ENCODE measurements at places on chromosomes 12 and 14.

- peak; percentile 57 for DNase-seq
These were observed 648 bp downstream of the CHD4 start for GRCh38 chr12:6606331-6607131.

GRCh38 chr12:38921025-38921677 is 15.8 kb upstream of the CPNE8 start:
- DNase-seq, result no peak

DNA sequence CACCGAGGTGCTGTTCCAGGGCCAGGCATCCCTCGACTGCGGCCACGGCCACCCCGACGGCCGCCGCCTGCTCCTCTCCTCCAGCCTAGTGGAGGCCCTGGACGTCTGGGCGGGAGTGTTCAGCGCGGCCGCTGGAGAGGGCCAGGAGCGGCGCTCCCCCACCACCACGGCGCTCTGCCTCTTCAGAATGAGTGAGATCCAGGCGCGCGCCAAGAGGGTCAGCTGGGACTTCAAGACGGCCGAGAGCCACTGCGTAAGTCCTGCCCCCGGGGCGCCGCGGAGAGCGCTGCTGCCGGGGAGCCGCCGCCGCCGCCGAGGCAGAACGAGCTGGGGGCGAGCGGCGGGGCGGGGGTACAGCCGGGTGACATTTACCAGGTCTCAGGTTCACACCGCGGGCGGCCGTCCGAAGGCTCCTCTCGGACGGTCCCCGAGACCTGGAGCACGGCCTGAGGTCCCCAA is 1.4 kb downstream of the PLXNC1 start:
- DNase-seq, result no peak

GRCh38 chr14:92785667-92786426 is 8.3 kb upstream of the GOLGA5 start:
- DNase-seq, result no peak

- DNase-seq, result no peak
These were observed 60.8 kb upstream of the EEA1 start for GRCh38 chr12:92989715-92990484.

- DNase-seq, result no peak
These were observed 11.4 kb downstream of the MANSC1 start for GRCh38 chr12:12338527-12339168.

DNA sequence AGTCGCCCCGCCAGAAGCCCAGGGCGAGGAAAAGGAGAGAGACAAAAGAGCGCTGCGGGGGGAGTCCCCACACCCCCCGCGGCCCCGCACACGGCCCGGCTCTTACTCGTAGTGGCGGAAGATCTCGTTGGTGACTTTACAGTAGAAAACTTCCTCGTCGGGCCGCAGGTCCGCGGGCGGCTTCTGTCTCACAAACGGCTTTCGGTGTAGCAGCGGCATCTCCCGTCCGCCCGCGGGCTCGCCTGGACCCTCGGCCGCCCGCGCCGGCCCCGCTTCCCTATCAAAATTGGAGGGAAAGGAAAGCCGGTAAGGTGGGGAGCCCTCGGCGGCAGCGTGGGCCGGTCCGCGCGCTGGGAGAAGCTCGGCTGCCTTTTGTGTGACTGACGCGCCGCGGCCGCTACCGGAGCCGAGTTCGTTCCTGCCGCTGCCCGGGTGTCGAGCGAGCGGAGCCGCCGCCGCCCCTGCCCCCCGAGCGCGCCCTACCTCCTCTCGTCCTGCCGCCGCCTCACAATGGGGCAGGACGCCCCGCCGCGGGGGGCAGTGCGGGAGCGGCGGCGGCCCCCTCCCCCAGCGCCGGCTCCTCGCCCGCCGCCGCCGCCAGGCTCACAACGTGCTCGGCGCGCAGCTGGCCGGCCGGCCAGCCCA is 652 bp downstream of the BAZ1A start:
- DNase-seq, result peak; percentile 19

DNA sequence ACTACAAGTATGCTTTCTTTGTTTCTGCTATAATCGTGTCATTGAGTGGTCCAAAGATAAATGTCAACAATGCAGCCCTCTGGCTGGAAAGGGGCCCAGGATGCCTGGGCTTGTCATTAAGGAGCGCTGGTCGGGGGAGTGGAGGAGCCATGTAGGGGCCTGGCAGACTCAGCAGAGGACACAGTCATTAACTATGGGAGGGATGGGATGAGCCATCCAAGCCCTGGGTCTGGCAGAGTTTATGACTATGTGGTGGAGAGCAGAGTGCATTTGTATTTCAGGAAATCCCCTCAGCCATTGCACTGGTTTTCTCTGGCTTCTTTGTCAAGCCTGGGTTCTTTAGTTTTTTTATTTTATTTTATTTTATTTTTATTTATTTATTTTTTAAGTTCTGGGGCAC is 243.1 kb downstream of the C12orf75 start:
- DNase-seq, result no peak

DNA sequence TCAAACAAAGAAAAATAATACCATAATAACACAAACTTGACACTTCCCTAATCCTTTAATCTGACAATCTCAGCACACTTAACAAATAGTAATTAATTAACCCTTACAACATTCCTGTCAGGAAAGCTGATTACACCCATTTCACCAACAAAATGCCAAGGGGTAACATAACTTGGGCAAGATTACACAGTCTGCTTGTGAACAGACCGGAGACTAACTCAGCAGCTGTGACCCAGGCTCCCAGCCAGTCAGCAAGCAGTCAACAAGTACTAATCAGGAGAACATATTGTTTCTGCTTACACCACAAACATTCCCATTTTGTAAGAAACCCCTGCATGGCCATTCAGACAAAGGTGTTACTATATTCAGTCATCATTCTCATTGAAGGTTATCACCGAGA is 592.5 kb upstream of the FLRT2 start:
- no peak for DNase-seq

- no peak for DNase-seq
These were observed 86.5 kb upstream of the CEP83 start for GRCh38 chr12:94545935-94546771.

DNA sequence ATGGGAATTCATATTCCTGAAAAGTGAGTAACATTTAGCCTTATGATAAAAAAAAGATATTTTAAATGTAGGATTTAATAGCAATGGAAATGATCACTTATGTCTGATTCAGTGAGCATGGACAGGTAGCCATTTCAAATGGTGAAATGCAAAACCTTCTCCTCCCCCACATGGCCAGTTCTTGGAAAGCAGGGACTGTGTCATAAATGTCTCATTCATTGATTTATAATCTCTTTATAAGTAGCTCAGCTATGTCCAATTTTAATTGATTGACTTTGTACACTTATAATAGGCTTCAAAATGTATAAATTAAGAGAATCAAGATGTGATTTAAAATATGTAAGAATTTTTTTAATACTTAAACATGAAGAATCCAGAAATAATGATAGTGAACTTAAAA is 24.6 kb upstream of the SCFD1 start:
- no peak for DNase-seq

- no peak for DNase-seq
These were observed 60.2 kb downstream of the UBR7 start for GRCh38 chr14:93267149-93267711.

- DNase-seq, result no peak
These were observed 105.9 kb downstream of the PRMT8 start for GRCh38 chr12:3596703-3597415.

- no peak for DNase-seq
These were observed 13.5 kb downstream of the ATP2B1 start for GRCh38 chr12:89695100-89695499.

DNA sequence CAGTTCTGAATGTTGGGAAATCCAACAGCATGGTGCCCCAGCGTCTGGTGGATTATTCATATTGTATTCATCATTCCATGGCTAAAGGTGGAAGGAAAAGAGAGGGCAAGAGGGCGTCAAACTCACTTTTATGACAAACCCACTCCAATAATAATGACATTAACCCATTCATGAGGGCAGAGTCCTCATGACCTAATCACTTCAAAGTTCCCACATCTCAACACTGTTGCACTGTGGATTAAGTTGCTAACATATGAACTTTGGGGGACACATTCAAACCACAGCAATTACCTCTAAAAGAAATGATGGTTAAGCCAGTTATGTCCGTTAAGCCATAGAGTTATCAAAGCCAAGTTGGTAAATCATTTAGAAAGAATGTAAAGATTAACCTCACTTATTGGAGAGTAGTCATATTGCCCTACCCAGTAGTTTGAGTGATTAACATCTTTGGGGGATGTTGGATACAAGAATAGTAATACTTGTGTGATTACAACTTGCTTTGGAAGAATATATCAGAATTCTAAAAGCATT is 212.4 kb upstream of the FLRT2 start:
- DNase-seq, result no peak

DNA sequence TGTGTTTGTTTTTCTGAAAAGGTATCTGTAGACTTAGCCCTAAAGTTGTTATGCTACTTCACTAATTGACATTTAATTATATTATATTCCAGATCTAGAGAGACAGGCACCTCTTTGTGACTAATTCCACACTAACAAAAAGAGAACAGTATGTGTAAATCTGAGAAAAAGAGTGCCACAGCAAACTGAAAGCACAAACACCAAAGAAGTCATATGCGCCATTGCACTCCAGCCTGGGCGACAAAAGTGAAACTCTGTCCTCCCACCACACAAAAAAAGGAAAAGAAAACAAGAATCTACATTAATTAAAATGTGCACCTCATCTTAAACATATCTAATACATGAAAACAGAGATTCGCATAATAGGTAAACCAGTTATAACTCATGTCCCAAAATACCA is 4.4 kb upstream of the CSRNP2 start:
- DNase-seq, result no peak

DNA sequence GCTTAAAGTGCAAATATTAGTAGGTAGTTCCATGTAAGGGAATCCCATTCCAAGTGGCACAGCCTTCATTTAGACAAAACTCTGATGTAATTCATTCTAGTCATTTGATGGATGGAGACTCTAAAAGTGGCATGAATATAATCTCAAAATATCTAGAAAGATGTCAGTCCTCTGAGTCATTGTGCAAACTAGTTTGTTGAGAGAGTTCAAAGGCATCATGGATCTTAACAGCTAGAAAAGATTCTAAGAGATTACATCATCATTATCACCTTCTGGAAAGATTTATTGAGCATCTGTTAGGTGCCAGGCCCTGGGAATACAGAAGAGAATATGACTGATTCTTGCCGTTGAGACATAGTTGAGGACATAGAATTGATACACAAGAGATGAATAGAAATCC is 30.7 kb downstream of the CRADD start:
- DNase-seq, result no peak
